ENCODE measurements at places on chromosomes 12 and 14.

DNA sequence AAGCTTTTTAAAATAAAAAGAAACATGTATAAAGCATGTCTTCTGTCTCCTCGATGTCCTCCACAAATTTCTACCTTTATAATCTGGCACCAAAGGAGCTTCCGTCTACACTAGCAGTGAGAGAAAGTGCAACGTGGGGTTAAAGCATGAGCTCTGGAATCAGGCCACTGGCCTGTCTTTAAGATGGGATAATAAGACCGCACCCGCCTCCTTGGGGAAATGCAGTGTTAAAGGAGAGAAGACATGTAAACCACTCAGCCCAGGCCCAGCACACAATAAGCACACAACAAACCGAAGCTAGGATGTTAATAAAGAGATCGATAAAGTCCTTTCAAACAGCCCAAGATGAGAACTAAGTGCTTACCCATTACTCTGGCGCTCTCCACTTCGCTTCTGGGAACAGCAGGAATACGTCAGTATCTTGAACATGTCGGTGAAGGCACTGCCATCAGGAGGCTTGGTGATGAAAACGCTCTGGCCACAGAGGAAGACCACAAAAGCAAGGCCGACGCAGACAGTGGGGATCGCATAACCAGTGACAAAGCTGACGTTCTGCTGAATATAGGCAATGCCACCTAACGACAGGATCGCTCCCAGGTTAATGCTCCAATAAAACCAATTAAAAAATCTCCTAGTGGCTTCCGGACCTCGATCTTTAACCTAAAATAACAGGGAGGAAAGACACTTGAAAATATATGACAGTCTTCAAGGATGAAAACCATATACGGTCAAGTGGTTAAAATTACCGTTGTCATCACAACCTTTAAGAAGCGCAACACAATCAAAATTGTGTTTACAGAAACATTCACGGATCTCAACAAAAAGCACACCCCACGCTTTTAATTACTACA, 9.1 kb downstream of the SLC15A4 start:
- DNase-seq: no peak

DNA sequence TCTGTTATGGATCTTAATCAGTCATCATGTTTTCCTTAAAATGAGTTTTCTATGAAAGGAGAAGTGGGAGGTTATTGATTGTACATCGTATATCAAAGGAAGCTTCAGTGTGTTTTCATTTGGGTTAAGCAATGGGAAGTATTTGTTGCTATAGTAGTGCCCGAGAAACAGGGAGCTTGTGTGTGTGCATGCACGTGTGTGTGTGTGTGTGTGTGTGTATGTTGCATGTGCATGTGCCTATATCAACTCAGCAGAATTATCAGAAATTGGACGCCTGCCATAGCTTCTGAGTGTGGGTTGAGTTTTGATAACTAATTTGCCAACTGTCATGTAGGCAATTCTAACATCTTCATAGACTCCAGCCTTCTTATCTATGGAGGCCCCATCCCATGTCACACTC, 246.1 kb upstream of the CRY1 start:
- DNase-seq: no peak

DNA sequence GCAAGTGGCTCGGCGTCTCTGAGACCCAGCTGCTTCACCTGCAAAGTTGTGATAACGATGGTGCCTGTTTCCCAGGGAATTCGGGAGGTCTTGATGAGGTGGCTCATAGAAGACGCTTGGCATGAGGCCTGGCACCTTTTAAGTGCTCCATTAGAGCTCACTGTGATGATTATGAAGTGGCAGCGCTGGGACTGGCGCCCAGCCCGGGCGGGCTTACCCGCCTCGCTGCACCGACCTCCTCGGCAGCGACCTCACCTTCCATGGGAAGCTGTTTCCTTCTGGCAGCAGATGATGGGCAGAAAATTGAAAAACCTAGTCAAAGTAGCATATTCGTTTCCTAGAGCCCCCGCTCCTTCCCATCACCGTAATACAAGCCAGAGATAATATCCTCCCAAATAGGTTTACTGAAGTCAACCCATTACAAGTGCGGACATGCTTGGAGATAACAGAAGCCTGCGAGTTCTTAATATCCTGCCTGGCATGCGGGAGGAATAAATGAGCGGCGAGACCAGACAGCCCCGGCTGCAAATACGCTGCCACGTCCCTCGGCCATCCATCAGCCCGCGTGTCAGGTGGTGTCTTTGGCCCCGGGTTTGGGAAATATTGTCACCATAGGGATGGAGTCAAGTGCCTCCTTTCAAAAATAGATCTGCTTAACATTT, 35.2 kb upstream of the DLK1 start:
- no peak for DNase-seq

DNA sequence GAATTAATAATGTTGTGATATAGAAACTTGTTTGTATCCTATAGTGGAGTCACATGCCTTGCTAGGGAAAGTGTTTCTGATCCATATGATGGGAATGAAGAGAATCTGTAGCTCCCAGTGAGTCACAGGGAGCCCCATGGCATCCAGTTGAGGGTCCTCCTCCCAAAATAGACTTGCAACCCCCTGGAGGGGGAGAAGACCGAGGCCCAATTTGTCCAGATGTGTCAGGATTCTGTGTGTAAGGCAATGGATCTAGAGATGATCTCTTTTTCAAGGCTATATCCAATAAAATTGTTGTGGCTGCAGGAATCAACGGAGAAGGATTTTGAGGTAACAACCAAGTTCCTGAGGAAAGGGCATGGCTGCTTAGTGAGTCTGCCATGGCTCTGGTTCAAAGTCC, 121.8 kb downstream of the BCL11B start:
- DNase-seq: no peak

GRCh38 chr12:69466867-69467266, 3.3 kb upstream of the FRS2 start:
- DNase-seq: no peak

GRCh38 chr12:44431647-44432343, 444.3 kb downstream of the NELL2 start:
- DNase-seq: no peak

DNA sequence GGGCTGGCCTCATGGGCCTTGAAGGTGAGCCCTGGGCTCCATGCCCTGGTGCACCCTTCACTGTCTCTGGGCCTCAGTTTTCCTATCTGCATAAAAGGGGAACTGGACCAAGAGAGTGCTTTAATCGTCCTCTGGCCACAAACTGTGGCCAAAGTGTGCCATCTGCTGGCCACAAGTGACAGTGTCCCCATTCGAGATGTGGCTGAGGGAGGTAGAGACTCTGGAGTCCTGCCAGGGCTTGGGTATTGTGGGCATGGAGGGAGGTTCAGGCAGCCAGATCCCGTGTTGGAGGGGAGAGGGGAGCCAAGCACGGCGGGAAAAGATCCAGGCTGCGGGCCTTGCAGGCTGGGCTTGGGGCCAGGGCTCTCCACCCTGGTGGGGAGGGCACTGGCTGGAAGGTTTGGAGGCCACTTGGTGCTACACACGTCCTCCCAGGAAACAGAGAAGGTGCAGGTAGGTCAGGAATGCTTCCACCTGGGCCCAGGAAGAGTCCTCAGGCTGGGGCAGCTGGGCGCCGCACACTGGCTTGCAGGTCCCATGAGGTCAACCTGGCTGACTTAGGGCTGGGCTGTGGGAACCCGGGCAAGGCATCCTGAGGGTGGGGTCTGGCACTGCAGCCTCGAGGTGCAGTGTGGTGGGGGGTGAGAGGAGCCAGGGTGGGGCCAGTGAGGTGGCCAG, 7.3 kb upstream of the KIF26A start:
- DNase-seq: no peak

GRCh38 chr12:102638777-102639176, 158.4 kb upstream of the IGF1 start:
- DNase-seq: no peak

DNA sequence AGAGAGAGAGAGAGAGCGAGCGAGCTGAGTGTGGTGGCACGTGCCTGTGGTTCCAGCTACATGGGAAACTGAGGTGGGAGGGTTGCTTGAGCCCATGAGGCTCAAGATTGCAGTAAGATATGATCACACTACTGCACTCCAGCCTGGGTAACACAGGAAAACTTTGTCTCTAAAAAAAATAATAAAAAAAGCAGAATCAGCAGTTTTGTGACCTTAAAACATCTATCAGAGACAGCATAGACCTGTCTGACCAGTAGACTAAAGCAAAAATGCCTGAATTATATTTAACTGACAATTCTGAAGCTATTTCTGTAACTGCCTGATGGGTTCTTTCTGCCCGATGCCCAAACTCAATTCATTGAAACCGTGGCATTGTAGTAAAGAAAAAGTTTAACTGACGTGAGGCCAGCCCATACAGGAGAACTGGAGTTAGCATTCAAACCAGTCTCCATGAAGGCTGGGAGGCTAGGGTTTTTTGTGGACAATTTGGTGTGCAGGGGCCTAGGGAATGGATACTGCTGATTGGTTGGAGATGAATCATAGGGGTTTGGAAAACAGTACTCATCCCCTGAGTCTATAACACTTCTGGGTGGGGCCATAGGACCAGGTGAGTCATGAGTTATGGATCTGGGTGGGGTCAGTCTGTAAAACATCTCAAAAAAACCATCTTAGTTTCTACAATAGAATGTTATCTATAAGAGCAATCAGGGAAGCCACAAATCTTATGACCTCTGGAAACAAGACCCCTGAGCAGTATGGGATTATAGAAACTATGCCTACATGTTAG, 8.0 kb upstream of the RASSF8 start:
- no peak for DNase-seq

DNA sequence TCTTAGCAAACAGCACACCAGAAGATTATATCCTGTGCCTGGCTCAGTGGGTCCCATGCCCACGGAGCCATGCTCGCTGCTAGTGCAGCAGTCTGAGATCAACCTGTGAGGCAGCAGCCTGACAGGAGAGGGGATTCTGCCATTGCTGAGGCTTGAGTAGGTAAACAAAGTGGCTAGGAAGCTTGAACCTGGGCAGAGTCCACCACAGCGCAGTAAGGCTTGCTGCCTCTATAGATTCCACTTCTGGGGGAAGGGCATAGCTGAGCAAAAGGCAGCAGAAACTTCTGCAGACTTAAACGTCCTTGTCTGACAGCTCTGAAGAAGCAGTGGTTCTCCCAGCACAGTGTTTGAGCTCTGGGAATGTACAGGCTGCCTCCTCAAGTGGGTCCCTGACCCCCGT, 210.3 kb downstream of the RMST start:
- DNase-seq: no peak

DNA sequence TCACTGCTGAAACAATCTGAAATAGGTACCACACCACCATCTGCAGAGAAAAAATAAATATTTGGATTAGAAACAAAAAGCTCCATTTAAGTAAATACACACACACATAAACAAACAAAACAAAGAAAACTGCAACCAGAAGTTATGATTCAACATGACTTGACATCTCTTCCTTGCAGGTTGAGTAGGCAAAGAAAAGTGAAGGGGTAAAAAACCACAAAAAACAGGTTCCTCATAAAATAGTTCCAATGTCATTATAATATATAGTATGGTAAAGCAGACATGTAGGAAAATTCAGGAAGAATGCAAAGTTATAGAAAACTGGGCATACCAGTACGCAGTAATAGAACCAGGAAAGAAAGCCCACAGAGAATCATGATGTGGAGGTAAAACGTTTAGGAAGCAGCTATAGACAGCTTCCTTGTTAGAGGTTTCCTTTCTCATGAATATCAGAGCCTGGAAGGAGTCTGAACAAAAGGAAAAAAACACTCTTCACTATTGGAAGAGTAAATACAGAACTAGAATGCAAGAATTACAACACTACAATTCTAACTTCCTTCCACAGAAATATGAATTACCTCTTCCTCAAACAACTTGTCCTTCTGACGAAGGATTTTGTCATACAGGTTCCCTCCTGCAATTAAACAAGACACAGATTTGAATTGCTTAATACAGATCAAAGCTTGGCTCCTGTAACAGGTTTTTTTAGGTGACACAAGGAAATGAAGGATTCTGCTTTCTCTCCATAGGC, 6.1 kb downstream of the NEK9 start:
- DNase-seq: no peak

GRCh38 chr12:110543252-110543959, 39.7 kb downstream of the PPTC7 start:
- DNase-seq: no peak

- no peak for DNase-seq
Measured at GRCh38 chr12:76916170-76916540, 37.3 kb upstream of the CSRP2 start.

- DNase-seq: no peak
Measured at GRCh38 chr12:62694632-62695031, 228.0 kb downstream of the MON2 start.

- DNase-seq: no peak
Measured at GRCh38 chr12:104751120-104751519, 207.0 kb downstream of the SLC41A2 start.

GRCh38 chr14:103545219-103545914, 16.4 kb downstream of the TRMT61A start:
- DNase-seq: no peak

GRCh38 chr14:59032826-59033225, 155.6 kb upstream of the DAAM1 start:
- DNase-seq: no peak

DNA sequence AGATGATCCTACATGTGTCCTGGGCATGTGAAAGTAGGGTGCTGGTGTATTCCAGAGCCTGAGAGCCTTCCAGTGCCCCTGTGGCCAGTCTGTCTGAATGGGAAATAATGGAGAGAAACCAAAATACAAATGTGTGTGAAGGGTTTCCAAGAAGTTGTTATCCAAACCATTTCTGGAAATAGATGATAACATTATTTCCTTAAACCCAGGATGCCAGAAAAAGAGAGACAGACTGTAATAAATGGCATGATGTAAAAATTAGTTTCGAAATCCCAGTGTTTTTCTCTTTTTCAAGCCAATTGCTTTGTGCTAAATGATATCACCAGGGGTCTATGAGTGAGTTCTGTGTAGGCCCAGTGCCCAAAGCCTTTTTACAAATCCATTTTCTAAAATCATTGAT, 175.3 kb downstream of the PHLDA1 start:
- DNase-seq: no peak

DNA sequence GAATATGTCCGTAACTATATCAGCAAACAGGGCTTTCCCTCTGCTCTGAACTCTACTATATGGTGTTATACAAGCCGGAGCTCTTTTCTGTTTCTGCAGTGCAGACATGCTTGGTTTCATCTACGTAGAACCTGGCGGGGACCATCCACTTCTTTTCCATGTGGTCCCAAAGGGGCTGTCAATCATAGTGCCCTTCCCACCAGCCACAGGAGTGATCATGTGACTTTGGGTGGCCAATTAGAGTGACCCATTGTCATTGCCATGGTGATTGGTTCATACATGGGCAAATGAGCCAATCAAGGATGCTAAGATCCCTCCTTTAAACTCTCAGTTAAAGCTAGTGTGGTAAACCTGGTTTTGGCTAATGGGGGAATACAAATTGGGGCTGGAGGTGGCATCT, 281.3 kb downstream of the TMEM132D start:
- DNase-seq: no peak
